CD4-positive, alpha-beta T cell (primary cell): ENCODE measurements at places on chromosomes 13 and 19.

- DNase-seq, result no peak
Measured at GRCh38 chr13:76878043-76878442, 8.2 kb downstream of the KCTD12 start.

GRCh38 chr19:16293118-16294091 is 31.2 kb upstream of the KLF2 start:
- DNase-seq, result no peak

DNA sequence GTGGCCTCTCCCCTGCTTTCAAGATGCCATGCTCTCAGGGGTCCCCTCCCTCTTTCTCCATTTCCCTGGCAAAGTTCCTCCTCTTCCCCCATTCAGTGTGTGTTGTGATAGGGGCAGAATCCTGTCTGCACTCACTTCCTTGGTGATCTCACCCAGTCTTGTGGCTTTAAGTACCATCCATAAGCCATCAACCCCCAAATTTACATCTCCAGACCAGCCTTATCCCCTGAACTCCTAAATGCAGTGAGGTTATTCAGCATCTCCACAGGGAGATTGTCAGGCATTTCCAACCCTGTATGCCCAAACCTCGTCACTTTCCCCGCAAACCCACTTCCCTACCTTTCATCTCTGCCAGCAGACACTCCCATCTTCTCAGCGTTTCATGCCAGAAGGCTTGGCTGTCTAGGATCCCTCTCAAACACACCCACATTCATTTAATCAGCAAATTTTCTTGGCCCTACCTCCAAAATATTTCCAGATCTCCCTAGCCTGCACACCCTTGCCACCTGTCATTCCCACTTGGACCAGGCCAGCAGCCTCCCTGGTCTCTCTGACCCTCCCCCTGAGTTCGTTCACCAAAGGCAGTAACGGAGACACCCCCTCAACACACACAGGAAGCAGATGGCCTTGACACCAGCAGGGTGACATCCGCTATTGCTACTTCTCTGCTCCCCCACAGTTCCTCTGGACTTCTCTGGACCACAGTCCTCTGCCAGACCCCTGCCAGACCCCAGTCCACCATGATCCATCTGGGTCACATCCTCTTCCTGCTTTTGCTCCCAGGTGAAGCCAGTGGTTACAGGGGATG is at the start of gene HCST:
Gene HCST, plus strand, starts transcription at position 676 of the 808 bp plus-strand sequence. Its CDS starts 65 bp downstream, at position 741.
- DNase-seq, result peak; percentile 41

DNA sequence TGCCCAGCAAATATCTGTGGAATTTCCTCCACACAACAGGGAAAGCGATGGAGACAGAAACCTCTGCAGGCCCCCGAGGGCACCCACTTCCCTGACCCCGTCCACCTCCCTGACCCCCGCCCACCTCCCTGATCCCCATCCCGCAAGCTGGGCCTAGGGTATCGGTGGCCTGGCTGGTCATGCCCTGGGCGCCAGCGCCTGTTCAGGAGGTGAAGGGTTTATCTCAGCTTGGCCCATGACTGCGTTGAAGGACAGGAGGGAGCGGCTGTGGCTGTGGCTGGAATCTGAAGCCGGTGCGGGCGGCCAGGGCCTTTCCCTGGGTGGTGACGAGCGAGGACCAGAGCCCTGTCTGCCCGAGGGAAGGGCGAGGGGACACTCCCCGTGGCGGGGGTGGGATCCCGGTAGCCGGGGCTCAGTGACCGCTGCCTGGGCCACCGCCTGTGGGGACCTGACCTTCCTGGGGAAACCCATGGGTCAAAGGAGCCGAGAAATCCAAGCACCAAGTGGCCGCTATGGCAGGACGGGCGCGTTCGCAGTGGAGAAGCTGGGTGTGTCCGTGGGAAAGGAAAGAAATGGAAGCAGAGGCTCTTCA is 20.7 kb downstream of the GAS6 start:
- no peak for DNase-seq

DNA sequence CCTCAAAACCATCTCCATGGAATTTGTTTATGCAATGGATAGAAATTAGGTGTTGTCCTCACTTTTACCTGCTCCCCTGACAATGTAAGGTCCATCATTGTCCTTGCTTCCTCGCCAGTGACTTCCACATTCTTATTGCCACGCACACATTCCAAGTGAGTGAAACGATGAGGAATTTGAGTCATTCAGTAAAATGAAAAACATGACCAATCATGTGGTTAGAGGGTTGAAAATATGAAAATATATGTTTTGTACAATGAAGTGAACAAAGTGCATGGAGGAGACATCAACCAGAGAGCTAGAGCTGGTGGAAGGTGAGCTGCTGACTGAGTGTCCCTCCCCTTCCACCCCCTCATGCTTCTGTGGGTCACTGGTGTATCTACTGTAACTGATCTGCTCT is 91.7 kb downstream of the ATP8A2 start:
- DNase-seq, result no peak

- DNase-seq, result no peak
Measured at GRCh38 chr19:2668175-2668763, 34.2 kb downstream of the GNG7 start.
